Activated naive CD4-positive, alpha-beta T cell treated with anti-CD3 and anti-CD28 coated beads, Interleukin-2, amount 50 U/mL, for 72 hours (primary cell): ENCODE measurements at places on chromosomes 12 and 14. TPM values are rescaled to one million over a fixed set of nuclear protein-coding genes. Genes with fewer than 3 reads are reported as not detected.

The SLCO1C1 gene
- total RNA-seq: not detected

The FGD6 gene
- 1.4 TPM for total RNA-seq

The STAC3 gene
- 2.8 TPM for total RNA-seq

The KRT72 gene
- total RNA-seq: 1.4 TPM

The ARID2 gene
- total RNA-seq: 25.7 TPM

The TWF1 gene
- 28.2 TPM for total RNA-seq

DNA sequence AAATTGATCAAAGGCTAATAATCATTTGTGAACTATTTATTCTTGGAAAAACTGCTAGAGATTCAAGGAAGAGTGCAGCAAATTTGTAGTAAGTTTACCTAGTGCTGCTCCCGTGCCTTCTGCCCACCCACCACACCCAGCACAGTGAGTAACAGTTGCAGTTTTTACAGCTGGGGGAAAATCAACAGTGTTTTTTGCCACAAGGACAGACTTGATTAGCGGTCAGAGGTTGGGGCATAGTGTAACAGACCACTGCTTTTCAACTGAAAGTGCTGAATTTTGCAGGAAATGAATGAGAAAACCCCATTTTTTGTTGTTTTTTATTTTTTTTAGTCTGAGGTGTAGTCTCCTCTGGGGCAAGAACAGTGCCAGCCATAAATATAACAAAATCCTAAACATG lies 7.5 kb upstream of the KLRK1 start:
- DNase-seq: no peak

GRCh38 chr12:124543590-124544310 lies 23.7 kb downstream of the NCOR2 start:
- no peak for DNase-seq

GRCh38 chr14:54676812-54677708 lies 110.1 kb downstream of the SAMD4A start:
- no peak for DNase-seq

DNA sequence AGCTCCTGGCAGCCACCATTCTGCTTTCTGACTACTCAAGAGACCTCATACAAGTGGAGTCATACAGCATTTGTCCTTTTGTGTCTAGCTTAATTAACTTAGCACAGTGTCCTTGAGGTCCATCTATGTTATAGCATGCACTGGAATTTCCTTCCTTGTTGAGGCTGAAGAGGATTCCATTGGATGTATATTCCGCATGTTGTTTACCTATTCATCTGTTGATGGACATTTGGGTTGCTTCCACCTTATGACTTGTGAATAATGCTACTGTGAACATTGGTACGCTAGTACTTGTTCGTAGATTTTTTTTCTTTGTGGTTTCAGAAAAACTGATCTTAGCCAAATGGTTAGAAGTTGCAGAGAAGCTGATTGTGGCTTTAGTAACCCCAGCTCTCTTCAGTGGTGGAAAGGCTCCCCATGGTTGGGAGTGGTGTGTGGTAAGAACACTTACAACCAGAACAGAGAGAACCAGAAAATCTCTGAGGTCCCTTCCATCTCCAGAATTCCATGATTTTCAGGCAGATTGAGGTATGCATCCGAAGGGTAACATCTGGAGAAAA lies 118.4 kb downstream of the SAMD4A start:
- no peak for DNase-seq

DNA sequence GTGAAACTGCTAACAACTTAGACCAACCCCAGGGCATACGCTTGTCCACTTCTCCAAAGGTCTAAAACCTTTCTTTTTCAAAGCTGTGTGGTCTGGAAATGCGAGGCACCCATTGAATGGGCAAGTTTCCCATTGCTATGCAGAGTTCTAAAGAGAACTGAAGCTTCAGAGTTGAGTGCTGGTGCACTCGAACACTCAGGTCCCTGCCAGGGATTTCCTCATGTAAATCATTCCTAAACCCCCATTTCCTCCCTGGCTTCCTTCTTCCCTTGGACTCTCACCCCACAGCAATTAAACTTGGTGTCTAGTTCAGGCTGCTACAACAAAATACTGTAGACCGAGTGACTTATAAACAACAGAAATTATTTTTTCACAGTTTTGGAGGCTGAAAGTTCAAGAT lies 2.2 kb upstream of the PXN start:
- DNase-seq: no peak

DNA sequence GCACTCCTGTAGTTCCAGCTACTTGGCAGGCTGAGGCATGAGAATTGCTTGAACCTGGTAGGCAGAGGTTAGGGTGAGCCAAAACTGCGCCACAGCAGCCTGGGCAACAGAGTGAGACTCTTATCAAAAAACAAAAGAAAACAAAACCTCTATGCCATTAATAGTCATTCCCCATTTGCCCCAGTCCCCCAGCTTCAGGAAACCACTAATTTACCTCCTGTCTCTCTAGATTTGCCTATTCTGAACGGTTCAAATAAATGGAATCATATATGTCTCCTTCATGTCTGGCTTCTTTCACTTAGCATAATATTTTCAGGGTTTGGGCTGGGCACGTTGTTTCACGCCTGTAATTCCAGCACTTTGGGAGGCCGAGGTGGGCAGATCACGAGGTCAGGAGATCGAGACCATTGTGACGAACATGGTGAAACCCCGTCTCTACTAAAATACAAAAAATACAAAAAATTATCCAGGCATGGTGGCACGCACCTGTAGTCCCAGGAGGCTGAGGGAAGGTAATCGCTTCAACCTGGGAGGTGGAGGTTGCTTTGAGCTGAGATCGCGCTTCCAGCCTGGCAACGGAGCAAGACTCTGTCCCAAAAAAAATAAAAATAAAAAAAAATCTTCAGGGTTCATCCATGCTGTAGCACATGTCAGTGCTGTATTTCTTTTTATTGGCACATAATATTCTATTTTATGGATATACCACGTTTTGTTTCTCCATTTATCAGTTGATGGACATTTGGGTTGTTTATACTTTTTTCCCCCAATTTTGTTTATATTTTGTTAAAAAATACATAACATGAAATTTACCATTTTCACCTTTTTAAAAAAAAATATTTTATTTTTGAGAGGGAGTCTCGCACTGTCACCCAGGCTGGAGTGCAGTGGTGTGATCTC lies 31.9 kb downstream of the KNTC1 start:
- DNase-seq: no peak

GRCh38 chr12:66848967-66849366 lies 170.1 kb upstream of the GRIP1 start:
- DNase-seq: no peak

- no peak for DNase-seq
Observed at GRCh38 chr12:32897281-32897610, 669 bp upstream of the PKP2 start.

GRCh38 chr12:107318556-107318805 lies 225.1 kb upstream of the CRY1 start:
- no peak for DNase-seq

GRCh38 chr12:40692765-40693206 lies 547 bp downstream of the CNTN1 start:
- DNase-seq: no peak

GRCh38 chr14:67417633-67418032 lies 5.7 kb upstream of the PLEK2 start:
- DNase-seq: no peak

GRCh38 chr14:54443981-54444380 lies 2.8 kb upstream of the CNIH1 start:
- DNase-seq: no peak
